ENCODE measurements at places on chromosomes 3 and 15. TPM values are rescaled to one million over a fixed set of nuclear protein-coding genes. Genes with fewer than 3 reads are reported as not detected.

Gene GP5
- total RNA-seq: 0.69 TPM

Gene UNC13C
- 13.2 TPM for total RNA-seq

Gene SEMA5B
- 14.2 TPM for total RNA-seq

Gene RAD51
- total RNA-seq: 3.7 TPM

Gene OXTR
- 3.1 TPM for total RNA-seq

Gene IQCF5
- total RNA-seq: not detected

Gene DNAJA4
- 21.7 TPM for total RNA-seq

Data from spinal cord (tissue), 10 donors.